Cerebellar nuclear complex (tissue), 1 donor: ENCODE measurements at places on chromosomes 12 and 14.

GRCh38 chr12:114976372-114976771, 292.4 kb upstream of the TBX3 start:
- DNase-seq, result no peak

- DNase-seq, result no peak
These were observed 8.0 kb downstream of the GSG1 start for GRCh38 chr12:13095266-13095995.

- no peak for DNase-seq
These were observed 192.6 kb downstream of the CHST11 start for GRCh38 chr12:104649217-104649824.

DNA sequence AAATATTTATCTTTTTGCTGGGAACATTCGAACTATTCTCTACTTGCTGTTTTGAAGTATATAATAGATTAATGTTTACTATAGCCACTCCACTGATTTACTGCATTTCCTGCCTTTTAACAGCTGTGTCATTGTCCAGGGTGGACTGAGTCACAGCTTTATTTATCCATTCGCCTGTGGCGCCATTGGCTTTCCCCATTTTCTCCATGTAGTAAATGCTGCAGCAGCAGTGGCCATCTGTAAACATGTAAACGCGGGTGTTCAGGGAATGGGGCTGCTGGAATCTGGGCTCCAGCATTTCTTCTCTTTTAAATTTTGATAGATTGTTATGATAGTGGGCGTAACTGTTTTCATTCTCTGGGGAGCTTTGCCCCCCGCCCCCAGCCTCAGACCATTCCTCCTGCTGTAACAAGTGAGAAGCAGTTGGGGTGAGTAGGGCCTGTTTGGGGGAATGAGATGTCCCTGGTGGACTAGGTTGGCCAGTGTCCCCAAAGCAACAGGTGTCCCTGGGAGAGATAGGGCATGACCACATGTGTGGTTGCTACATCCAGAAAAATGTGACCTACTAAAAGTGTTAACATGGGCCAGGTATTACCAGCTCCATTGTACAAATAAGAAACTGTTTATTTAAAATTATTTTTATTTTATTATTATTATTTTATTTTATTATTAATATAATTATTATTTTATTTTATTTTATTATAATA, 32.9 kb downstream of the RIN3 start:
- DNase-seq, result no peak

GRCh38 chr12:93812626-93813025, 135.5 kb downstream of the CRADD start:
- no peak for DNase-seq

DNA sequence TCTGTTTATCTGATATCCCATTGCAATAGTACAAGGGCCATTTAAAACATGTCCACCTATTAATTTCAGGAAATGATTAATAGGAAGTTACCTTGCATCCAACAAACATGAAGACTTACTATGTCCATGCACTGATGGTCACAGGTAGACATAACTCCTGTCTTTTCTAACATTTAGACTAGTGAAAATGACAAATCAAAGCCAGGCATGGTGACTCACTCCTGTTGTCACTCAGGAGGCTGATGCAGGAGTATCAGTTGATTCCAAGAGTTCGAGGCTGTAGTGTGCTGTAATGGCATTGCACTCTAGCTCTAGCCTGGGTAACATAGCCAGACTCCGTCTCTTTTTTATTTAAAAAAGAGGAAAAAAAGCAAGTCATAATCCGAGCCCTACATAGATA, 14.8 kb downstream of the HSP90B1 start:
- DNase-seq, result no peak

DNA sequence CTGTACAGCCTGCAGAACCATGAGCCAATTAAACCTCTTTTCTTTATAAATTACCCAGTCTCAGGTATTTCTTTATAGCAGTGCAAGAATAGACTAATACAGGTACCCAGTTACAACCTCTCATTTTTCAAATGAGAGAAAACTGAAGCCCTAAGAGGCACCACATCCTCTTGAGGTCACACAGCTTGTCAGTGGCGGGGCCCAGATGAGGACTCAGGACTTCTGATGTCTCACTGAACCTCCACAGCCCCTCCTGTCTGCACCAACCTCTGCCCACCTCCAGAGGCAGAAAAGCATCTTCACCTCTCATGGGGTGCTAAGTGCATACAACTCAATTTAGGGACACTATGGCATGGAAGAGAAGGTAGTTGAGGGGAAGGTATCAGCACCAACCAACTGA, 120.7 kb downstream of the CRACR2A start:
- DNase-seq, result no peak

- no peak for DNase-seq
These were observed 88.9 kb downstream of the SMOC1 start for GRCh38 chr14:69968132-69968531.

DNA sequence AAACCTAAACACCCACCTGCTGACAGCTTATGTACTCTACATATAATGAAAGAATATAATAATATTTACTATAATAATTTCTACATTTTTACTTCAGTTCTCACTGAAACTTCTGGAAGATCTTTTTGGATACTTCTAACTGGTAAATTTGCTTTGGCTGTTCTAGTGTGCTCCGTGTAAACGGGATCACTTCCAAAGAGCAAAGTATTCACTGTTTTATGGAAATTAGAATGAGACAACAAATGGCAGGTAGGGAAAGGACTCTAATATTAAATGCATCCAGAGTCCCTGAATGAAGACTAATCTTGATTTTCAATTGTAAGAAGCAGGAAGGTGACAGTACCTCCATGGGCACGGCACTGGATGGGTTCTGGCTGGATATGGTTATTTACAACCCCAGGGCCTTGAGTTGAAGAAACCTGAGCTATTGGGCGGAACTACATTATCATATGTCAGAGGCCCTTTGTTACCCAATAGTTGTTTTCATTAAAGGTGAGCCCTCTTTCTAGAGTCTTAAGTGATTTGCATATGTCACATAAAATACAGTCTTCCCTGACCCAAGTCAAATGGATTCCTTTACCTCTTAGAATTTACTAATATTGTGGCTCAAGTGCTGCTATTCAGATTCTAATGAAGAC, 10.7 kb downstream of the ERP29 start:
- DNase-seq, result no peak

- DNase-seq, result no peak
These were observed 1.6 kb downstream of the CTDSP2 start for GRCh38 chr12:57844709-57845477.

GRCh38 chr12:29944269-29945000, 160.7 kb upstream of the TMTC1 start:
- no peak for DNase-seq

GRCh38 chr12:42325653-42326474, at the start of the genes PPHLN1 and ZCRB1:
Gene PPHLN1 (plus strand): TSS chr12:42326167. CDS start chr12:42335903, 9,736 bp downstream.
Gene ZCRB1 (minus strand): TSS chr12:42326094. CDS start chr12:42324102, 1,992 bp downstream.
- peak; percentile 73 for DNase-seq

DNA sequence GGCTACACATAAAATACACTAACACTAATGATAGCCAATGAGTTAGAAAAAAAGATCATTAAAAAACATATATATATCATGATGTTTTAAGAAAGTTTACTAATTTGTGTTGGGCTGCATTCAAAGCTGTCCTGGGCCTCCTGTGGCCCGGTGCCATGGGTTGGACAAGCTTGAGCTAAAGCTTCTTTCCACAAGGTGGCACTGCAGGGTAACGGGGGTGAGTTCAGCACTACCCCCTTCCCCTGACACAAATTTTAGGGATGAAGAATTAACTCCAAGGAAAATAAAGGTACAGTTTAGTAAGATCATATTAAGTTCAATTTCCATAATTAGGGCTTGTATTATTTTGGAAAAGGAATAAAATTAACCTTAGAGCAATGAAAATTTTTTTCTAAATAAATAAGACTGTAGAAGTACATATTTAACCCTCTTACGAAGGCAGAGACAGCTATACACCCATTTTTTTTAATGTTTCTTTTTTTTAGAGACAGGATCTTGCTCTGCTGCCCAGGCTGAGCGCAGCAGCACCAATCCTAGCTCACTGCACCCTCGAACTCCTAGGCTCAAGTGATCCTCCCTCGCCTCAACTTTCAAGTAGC, 38.9 kb downstream of the PPP1R13B start:
- DNase-seq, result no peak

- DNase-seq, result no peak
These were observed 97.2 kb downstream of the PCNX1 start for GRCh38 chr14:71004481-71004880.

GRCh38 chr14:68788996-68789820, 3.7 kb downstream of the ZFP36L1 start:
- no peak for DNase-seq

- no peak for DNase-seq
These were observed 126.4 kb downstream of the ATP23 start for GRCh38 chr12:58067610-58068387.

- no peak for DNase-seq
These were observed 7.3 kb downstream of the CAND1 start for GRCh38 chr12:67276421-67276820.

DNA sequence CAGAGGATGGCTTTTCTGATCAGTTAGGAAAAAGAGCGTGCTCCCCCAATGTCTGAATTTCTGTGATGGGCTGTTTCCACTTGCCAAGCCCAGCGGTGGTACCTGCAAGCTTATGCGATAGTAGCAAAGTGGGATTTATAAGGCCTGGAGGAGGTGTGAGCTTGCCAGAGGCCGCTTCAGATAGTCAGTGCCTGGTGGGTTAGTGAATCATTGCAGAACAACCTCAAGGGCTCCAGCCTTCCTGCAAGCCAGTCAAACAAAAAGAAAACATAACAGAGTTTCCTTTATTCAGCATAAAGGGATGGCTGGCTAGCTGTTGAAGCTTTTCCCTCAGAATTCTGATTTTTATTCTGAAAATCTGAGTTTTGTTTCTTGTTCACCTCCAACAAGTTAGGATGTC, 7.6 kb upstream of the BMP4 start:
- no peak for DNase-seq

GRCh38 chr14:32224737-32225377, 21.8 kb upstream of the RNU6-8 start:
- no peak for DNase-seq

- DNase-seq, result no peak
These were observed 353.2 kb upstream of the ATP2B1 start for GRCh38 chr12:90061809-90062208.

DNA sequence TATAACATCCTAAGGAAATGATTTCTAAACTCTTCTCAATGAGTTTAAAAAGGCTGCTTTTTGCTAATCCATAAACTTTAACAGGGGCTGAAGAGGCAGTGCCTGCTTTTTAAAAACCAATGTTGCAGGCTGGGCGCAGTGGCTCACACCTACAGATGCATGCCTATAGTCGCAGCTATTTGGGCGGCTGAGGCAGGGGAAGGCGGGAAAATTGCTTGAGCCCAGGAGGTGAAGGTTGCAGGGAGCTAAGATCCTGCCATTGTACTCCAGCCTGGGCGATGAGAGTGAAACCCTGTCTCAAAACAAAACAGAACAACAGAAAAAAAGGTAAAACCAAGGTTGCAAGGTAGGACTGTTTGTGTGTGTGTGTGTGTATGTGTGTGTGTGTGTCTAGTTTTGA, 531.2 kb downstream of the DIO2 start:
- DNase-seq, result no peak
